T-helper 2 cell treated with Interferon-gamma antibody and Interleukin-4, amounts not matched to agents 100 ng/mL and 5 ng/mL, for 36 hours (primary cell): ENCODE measurements at places on chromosomes 1 and 21. TPM values are rescaled to one million over a fixed set of nuclear protein-coding genes. Genes with fewer than 3 reads are reported as not detected.

NTMT2 gene
- total RNA-seq = not detected in 2 replicates

NPHS2 gene
- total RNA-seq = not detected in 2 replicates

INKA2 gene
- 3.0 and 4.0 TPM in 2 replicates for total RNA-seq

TINAGL1 gene
- not detected in 2 replicates for total RNA-seq

HFM1 gene
- total RNA-seq = not detected in 2 replicates

KIF26B gene
- 0.02 TPM in 1 of 2 replicates, not detected in the other for total RNA-seq

NR1I3 gene
- not detected in 2 replicates for total RNA-seq

IKBKE gene
- 92.0 and 98.6 TPM in 2 replicates for total RNA-seq

OR2AK2 gene
- total RNA-seq = not detected in 2 replicates

ATP8B2 gene
- 123 and 125 TPM in 2 replicates for total RNA-seq

TMEM39B gene
- total RNA-seq = 32.7 and 34.8 TPM in 2 replicates

LIN9 gene
- 11.1 and 12.2 TPM in 2 replicates for total RNA-seq

RGS18 gene
- total RNA-seq = 0.32 and 1.2 TPM in 2 replicates

OR2L3 gene
- total RNA-seq = 0.11 TPM in 1 of 2 replicates, not detected in the other

ZFP69 gene
- 4.1 and 4.7 TPM in 2 replicates for total RNA-seq

CBR3 gene
- 24.1 and 25.7 TPM in 2 replicates for total RNA-seq

NSUN4 gene
- 22.6 and 24.2 TPM in 2 replicates for total RNA-seq

SLAMF6 gene
- 34.1 and 36.4 TPM in 2 replicates for total RNA-seq

KRTAP26-1 gene
- not detected in 2 replicates for total RNA-seq

NUDT4B gene
- 0.36 and 1.4 TPM in 2 replicates for total RNA-seq

SLC44A5 gene
- total RNA-seq = not detected in 2 replicates

RASSF5 gene
- total RNA-seq = 190 and 199 TPM in 2 replicates

CFHR5 gene
- not detected in 2 replicates for total RNA-seq
